ENCODE measurements at places on chromosomes 6 and 20.

GRCh38 chr20:13212750-13213149 lies 8.3 kb upstream of the ISM1 start:
- DNase-seq = no peak

DNA sequence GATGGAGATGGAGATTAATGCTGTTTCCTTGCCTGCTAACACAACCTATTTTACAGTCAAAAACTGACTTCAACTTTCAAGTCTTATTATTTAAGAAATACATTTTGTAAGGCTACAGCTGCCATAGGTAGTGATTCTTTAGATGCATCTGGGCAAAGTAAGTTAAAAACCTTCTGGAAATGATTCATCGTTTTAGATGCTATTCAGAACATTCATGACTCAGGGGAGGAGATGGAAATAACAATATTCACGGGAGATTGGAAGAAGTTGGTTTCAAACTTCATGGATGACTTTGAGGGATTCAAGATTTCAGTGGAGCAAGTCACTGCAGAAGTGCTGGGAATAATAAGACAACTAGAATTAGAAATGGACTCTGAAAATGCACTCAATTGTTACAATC lies 174.9 kb upstream of the GGTLC1 start:
- DNase-seq = no peak

GRCh38 chr6:84842525-84843166 lies 78.2 kb upstream of the TBX18 start:
- DNase-seq = no peak

DNA sequence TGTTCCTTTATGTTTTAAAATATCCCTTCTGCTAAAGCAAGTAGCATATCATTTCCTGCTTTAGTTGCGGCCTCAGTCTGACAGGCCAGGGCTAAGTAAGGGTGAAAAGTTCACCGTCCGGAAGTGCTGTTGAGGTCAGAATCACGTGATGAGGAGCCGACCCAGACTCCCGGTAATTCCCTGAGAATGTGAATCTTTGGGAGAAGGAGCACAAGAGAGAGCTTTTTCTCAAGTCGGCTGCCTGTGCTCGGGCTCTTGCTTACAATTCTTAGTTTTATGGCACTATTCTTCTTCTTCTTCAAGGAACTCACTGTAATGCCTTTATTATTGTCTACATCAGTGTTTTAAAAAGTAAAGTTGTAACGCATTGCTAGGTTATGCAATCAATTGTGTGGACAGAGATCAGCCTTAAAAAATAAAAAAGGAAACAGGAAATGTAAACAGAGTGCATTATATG lies 309.3 kb downstream of the PRL start:
- DNase-seq = no peak

GRCh38 chr6:117317261-117317660 lies 51.9 kb downstream of the VGLL2 start:
- DNase-seq = no peak

DNA sequence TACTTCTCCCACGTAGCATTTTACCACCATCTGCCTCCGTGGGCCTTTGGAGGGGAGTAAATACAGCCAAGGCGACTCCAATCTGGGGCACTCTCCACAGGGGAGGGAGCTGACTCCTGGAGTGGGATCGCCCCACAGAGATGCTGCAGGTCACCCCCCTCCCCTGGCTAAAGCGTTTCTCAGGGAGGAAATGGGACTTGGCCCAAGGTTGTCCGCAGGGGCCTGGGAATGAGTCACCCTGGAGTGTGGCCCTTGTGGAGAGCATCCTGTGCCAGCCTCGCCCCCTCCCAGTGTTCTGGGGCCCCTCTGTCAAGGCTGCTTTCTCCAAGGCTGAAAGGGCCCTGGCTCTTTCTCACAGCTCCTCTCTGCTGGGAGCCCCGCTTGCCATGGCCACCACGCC lies 84.5 kb upstream of the QKI start:
- no peak for DNase-seq

DNA sequence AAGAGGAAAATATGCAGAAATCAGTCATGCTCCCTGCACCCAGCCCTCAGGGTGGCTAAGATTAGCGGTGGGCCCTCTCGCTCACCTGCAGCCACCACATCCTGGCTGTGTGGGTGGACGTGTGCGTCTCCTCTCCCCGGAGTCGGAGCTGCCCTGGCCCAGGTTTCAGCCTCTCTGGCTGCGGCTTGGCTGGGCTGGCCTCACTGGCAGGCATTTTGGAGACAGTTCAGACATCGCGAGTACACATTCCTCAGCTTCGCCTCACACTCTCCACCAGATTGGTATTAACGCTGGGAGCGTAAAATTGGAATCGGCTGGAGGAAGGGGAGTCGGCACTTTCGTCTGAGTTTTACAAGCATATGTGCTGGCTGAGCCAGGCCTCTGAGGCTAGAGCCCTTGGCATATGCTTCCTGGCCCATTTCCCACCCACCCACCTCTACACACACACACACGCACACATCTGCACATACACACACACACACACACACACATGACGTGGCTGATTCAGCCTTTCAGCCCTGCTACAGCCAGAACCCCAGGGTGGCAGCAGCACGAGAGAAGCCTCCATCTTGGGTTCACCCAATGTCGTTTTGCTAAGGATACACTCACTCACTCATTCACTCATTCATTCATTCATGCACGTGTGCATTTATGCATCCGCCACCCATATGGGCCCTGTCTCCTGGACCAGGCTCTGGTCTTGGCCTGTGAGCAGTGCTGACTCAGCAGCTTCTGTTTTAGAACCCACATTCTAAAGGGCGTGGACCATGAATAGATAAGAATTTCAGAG lies 42.9 kb downstream of the BCAS4 start:
- DNase-seq = no peak

DNA sequence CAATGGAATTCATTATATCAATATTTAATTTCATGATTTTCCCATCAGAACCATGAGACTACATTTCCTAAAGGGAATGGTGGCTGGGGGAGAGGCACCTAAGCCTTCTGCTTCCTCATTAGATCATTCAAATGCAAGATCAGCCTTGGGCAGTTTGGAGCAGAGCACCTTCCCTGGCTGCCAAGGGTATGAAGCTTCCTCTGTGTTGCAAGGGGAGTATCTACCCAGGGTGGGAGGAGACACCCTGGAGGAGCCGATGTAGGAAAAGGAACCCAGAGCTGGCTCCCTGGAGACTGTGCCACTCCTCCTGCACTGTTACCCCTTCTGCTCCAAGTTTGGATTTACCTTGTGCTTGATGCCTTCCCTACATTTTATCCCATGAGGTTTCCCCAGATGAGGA lies 299.7 kb upstream of the PRDM1 start:
- DNase-seq = no peak

DNA sequence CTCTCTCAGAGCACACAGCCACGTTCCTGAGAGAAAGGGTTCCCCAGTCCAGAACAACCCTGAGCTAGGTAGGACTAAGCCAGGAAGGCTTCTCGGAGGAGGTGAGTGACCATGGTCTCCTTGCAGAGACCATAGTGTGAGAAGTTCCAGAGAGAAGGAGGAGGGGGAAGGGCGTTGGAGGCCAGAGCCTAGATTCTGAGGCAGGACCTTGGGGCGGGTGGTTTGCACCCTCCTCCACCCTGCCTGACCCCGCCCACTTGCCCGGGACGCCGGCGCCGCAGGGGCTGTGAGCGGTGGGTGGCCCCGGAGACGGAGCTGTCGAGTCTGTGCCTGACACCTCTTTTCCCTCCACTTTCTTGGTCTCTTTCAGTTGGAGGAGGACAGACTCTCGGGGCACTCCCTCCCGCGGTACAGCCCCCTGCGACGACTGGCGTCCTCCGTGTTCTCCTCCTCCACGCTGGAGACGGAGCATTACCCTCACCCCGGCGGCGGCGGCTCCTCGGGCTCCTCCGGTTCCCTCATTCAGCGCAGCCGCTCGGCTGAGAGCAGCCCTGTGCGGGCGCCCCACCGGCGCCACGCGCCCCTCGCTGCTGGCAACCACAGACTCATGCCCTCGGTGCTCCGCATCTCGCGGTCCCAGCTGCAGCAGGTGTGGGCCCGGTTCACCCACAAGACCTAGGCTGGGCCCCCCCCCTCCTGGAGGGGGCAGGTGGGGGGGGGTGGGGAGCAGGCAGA lies 26.2 kb downstream of the TTBK1 start:
- DNase-seq = no peak

- DNase-seq = no peak
These were observed 12.4 kb upstream of the MDGA1 start for GRCh38 chr6:37709932-37710555.

DNA sequence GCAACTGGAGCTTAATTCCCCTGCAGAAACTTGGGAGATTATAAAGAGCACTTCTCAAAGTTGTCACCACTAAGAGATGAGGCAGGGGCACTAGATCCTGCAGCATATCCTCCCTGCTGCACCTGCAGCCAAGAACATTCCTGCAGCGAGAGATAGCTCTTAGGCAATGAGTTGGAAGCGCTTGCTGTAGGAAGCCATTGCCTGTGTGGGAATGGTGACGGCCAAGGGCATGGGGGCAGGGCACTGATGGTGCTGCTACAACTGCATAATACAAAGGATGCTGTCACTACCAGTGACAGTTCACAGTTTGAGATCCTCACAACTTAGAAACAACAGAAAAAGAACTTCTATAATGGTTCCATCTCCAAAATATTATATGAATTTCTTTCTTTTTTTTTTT lies 89.9 kb downstream of the CDS2 start:
- no peak for DNase-seq

GRCh38 chr20:34293119-34293518 lies 10.0 kb downstream of the AHCY start:
- no peak for DNase-seq

GRCh38 chr20:54061101-54061881 lies 9.1 kb downstream of the BCAS1 start:
- no peak for DNase-seq

GRCh38 chr6:19478273-19478672 lies 358.9 kb upstream of the ID4 start:
- no peak for DNase-seq

- peak; percentile 32 for DNase-seq
These were observed 26.0 kb downstream of the PRPF6 start for GRCh38 chr20:64006902-64007301.

DNA sequence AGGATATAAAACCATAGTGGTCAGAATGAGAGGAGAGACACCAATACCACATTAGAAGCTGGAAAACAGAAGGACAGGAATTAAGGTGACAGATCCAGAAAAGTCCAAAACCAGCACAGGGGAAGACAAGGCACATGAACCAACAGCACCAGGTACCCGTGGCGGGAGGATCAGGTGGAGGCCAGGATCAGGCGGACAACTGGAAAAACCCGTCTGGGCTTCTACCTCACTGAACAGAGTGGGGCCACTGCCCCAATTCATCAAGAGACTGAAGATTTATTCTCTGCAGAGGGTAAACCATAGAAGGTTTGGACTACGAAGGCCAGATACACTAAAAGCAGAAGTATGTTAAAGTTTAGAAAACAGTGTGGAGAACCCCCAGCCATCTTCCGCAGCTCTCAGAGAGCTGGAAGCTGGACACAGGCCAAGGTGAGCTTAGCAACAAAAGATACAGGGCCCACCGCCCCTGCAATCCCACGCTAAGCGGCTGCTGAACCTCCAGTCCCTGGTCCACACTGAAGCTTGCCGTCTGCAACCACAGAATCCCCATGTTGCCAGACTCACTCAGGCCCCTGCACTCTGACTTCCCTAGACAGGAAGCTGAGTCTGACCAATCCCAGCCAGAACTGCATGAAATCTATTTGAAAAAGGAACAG lies 29.9 kb downstream of the ABHD12 start:
- no peak for DNase-seq

GRCh38 chr20:51017251-51017650 lies 5.7 kb downstream of the KCNG1 start:
- no peak for DNase-seq

- DNase-seq = no peak
These were observed 6.0 kb downstream of the CTSZ start for GRCh38 chr20:59001068-59001448.

- DNase-seq = no peak
These were observed 3.6 kb upstream of the EDN1 start for GRCh38 chr6:12286373-12287110.

DNA sequence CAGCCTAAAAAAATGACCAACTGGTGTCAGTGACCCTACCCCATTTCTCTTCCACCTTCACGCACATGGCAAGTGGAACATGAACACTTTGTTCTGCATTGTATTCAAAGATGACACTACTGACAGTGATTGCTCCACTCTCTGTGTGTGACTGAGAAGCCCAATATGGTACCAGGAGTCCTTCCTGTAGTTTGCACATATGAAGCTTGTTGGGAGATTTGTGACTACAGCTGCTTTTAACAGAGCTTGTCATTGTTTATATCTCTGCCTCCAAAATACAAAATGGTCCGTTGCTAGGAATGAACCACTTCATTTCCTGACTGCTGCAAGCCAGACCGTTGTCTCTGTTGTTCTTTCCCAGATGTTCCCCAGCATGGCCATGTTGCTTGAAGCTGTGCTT lies 140.3 kb upstream of the TCF21 start:
- DNase-seq = no peak

- DNase-seq = no peak
These were observed 1.7 kb downstream of the DIDO1 start for GRCh38 chr20:62924442-62925075.

DNA sequence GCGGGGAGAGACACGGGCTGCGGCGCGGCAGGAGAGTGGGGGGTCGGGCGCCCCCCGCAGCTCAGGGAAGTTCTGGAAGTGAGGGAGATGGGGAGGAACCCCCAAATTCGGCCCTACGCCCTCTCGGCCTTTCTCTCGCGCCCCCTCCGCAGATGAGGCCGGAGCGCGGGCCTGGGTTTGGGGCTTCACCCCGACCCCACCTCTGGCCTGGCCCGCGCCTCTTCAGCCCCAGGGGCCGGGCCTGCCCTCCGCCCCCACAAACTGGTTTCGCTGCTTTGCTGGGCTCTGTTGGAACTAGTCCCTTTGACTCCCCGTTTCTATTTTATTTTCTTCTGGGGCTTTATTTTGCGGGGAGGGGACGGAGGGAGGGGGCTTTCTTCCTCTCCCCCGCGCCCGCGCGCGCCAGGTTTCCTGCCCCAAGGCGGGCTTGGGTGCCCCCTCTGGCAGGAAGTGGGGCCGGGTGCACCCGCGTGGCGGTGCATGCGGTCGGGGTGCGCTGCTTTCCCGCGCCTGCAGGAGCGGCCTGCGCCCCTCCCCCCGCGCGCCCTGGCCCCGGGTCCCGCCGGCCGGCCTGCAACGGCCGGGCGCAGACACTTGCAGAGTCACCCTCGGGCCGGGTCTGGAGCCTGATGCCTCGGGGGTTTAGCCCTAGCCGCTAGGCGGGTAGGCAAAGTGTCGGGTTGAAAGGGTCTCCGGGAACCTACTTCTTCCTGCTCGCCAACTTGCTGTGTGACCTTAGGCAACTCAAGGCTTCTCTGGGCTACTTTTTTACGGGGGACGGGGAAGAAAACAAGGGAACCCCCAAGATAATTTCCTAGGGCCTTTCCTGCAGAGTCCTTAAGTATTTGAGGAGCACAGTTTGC lies 1.3 kb downstream of the HMGA1 start:
- DNase-seq = peak; percentile 55

- no peak for DNase-seq
These were observed 174.9 kb downstream of the ISM1 start for GRCh38 chr20:13396022-13396421.

DNA sequence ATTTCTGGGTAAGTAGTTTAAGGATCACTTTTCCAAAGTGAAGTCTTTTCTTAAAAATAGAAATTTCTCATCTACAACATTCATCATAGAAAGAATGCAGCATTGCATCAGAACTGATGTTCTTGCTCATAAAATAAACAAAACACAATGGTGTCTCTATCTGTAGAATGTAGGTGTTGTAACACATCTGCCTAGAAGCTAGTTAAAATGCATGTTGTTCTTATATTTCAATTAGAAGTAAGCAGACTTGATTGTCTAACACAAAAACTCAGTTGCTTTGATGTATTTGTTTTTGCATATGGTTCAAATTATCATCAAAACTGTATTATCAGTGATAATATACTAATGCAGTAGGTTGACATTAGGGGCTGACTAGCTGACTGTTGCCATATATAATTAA lies 654.7 kb upstream of the FLRT3 start:
- DNase-seq = no peak

Measured in NCI-H345 (cell line).